Right atrium auricular region (tissue), 2 donors: ENCODE measurements at places on chromosomes 13 and 19. TPM values are rescaled to one million over a fixed set of nuclear protein-coding genes. Genes with fewer than 3 reads are reported as not detected.

Gene DPF1
- total RNA-seq = not detected

Gene FAM216B
- total RNA-seq = 22.0 TPM

Gene PABPC3
- total RNA-seq = not detected

Gene CDX2
- total RNA-seq = not detected

Gene SERPINE3
- total RNA-seq = not detected

Gene CEBPA
- total RNA-seq = 11.0 TPM

Gene ZNF540
- 2.6 TPM for total RNA-seq

Gene APOC1
- 6.5 TPM for total RNA-seq

Gene LENG1
- 6.3 TPM for total RNA-seq

Gene PCDH17
- total RNA-seq = 7.4 TPM

Gene GPI
- total RNA-seq = 340 TPM

Gene NFIC
- total RNA-seq = 196 TPM

Gene ACP7
- not detected for total RNA-seq

Gene KLK8
- not detected for total RNA-seq

Gene TMIGD2
- not detected for total RNA-seq

Gene FFAR1
- total RNA-seq = not detected

Gene ZIC5
- not detected for total RNA-seq

Gene OR7C2
- total RNA-seq = not detected

Gene CGB2
- not detected for total RNA-seq

Gene PROZ
- not detected for total RNA-seq

Gene ZNF561
- 15.2 TPM for total RNA-seq

Gene ZNF835
- total RNA-seq = 12.8 TPM

Gene NLRP4
- not detected for total RNA-seq

Gene OR2Z1
- total RNA-seq = not detected

Gene GAPDHS
- total RNA-seq = not detected

Gene OR10H1
- total RNA-seq = not detected

Gene LHFPL6
- total RNA-seq = 39.0 TPM

Gene LAIR1
- total RNA-seq = 7.8 TPM

Gene SSC5D
- total RNA-seq = 3.3 TPM

Gene MISP
- total RNA-seq = 0.96 TPM

Gene LINGO3
- not detected for total RNA-seq

Gene TSEN34
- total RNA-seq = 36.7 TPM

Gene APOE
- 403 TPM for total RNA-seq

Gene PSG3
- not detected for total RNA-seq

Gene TTC9B
- total RNA-seq = not detected

Gene PPFIA3
- total RNA-seq = 5.0 TPM

Gene PSG5
- total RNA-seq = not detected

Gene RGL3
- total RNA-seq = 8.4 TPM

Gene SCGB2B2
- total RNA-seq = not detected

Gene IGFL4
- total RNA-seq = not detected

Gene PRSS57
- not detected for total RNA-seq

Gene ZNF730
- not detected for total RNA-seq
